Transverse colon (tissue), 4 donors: ENCODE measurements at places on chromosomes 4 and X. TPM values are rescaled to one million over a fixed set of nuclear protein-coding genes. Genes with fewer than 3 reads are reported as not detected.

DNA sequence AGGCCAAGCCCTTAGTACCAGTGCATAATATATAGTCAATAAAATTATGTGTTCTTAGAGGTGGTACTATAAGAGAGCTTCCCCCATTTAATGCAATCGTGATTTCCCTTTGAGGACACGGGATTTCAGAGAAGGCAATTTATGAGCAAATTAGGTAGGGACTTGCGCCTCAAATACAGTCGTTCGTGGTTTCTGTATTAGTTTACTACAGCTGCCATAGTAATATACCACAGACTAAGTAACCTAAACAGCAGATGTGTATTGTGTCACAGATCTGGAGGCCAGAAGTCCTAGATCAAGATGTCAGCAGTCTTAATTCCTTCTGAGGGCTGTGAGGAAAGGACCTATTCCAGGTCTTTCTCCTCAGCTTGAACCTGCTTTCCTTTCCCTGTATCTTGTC, 1.5 kb upstream of the PUDP start:
- H3K27me3 ChIP-seq: no peaks in the 10 kb centered on the region
- no peak overlapping the region for H3K4me3 ChIP-seq
- H3K27ac ChIP-seq: no peak overlapping the region

DNA sequence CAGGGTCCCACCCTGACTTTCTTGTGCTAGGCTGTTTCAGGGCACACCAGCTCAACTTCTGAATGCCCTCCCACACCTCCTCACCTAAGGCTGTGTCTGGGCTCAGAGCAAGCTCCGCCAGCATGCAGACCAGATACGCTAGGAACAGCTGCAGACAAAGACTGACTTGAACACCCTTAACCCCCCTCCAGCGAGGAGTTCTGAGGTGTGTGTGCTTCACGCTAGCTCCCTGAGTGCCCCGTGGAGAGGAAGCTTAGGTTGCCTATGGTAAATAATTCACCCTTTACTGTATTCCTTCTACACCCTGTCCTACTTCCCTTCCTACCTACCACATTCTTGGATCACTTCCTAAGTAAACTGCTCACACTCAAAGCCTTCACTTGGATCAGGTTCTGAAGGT, 115.0 kb downstream of the VCX3B start:
- peak; percentile 12 for DNase-seq
- no peaks in the 10 kb centered on the region for H3K27me3 ChIP-seq
- H3K36me3 ChIP-seq: no peaks in the 10 kb centered on the region
- no peak overlapping the region for H3K4me3 ChIP-seq

DNA sequence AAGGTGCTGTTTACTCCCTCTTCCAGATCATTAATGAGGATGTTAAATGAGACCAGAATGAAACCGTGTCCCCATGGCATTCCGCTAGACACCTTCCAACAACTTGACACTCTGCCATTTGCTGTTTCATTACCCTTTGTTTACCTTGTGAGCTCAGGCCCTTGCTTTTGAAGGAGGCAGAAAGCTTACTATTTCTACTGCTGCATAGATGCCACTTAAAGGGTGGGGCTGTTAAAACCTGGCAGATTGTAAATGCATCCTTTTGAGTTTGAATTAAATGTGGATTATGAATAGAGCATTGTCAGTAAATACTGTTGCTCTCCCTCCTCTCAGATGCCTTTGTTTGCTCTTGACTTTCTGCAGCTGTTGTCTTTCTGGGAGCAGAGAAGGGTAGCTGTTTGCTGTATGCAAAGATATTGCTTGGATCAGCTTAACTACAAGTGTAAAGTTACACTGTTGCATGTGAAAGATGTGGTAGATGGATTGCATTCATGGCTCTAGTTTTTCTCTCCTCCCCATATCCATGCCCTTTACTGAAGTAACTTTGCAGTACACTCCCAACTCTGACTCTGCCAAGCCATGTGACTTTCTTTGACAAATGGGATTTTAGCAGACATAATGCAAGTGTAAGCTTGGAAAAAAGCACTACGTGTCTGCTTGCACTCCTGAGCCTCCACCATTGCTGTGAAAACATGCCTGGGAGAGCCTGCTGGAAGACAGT, 75.0 kb upstream of the DHX15 start:
- no peaks in the 10 kb centered on the region for H3K27me3 ChIP-seq
- no peaks in the 10 kb centered on the region for H3K36me3 ChIP-seq
- H3K4me1 ChIP-seq: peaks cover 48% of the 10 kb centered on the region
- H3K27ac ChIP-seq: peak overlapping the region; percentile 81
- DNase-seq: no peak
- H3K4me3 ChIP-seq: no peak overlapping the region

DNA sequence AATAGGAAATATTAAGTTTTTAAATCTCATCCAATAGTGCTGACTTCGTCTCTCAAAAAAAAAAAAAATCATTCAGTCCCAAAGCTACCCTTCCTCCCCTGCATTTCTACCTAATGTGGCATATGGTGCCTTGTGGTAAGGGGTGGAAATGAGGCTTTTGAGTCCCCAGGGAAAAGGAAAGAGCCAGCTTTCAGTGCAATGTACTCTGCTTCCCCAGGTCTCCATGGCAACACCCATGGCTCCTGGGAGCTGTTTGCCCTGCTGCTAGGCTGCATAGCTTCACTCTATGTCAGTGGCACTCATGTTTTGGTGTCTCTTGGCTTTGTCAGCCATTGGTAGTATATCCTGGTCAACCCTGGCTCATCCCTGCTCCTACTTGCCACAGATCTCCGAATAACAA, 175.9 kb downstream of the SLC39A8 start:
- H3K4me1 ChIP-seq: no peaks in the 10 kb centered on the region
- no peak overlapping the region for H3K4me3 ChIP-seq
- no peaks in the 10 kb centered on the region for H3K36me3 ChIP-seq
- H3K27me3 ChIP-seq: no peaks in the 10 kb centered on the region

The SPANXB1 gene
- total RNA-seq: not detected

The CASP6 gene
- total RNA-seq: 41.8 TPM

DNA sequence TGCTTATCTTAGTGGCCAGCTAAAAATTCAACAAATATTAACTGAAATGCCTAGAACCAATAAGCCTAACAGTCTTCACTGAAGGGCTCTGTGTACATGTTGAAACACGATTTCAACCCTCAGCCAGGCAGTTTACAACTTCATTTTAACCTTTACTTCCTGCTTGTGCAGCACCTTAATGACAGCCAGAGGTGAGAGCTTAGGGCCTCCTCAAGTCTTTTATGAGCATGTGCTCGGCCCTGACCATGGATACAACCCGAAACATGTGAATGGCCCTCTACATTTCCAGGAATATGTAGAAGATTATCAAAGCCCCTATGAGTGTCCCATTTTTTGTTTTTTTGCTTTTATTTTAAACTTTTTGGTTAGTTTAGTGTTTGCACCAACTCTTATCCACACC, 88.3 kb downstream of the MSN start:
- no peaks in the 10 kb centered on the region for H3K4me1 ChIP-seq
- no peaks in the 10 kb centered on the region for H3K36me3 ChIP-seq
- DNase-seq: no peak
- no peak overlapping the region for H3K27ac ChIP-seq

DNA sequence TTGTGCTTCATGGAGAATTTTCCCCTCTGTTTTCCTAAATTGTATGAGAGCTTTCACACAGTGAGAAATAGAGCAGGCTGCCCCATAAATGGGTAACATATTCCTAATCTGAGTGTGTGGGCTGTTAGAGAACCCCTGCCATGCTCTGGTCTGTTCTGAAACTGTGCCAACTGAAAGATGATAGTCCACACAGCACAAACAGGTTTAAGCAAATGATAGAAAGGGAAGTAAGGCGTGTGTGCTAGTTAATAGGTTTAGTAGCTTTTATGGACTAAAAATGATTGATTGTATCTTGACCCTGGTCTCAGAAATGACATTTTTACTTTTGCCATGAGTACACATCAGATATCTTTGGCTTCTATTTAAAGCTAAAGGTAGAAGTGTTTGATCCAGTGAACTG, 106.2 kb downstream of the PRRG1 start:
- no peaks in the 10 kb centered on the region for H3K4me1 ChIP-seq
- no peaks in the 10 kb centered on the region for H3K27me3 ChIP-seq
- peak overlapping the region; percentile 23 for H3K27ac ChIP-seq
- no peak for DNase-seq
- H3K36me3 ChIP-seq: no peaks in the 10 kb centered on the region
- H3K4me3 ChIP-seq: no peak overlapping the region

The AFF2 gene
- total RNA-seq: 0.32 TPM

DNA sequence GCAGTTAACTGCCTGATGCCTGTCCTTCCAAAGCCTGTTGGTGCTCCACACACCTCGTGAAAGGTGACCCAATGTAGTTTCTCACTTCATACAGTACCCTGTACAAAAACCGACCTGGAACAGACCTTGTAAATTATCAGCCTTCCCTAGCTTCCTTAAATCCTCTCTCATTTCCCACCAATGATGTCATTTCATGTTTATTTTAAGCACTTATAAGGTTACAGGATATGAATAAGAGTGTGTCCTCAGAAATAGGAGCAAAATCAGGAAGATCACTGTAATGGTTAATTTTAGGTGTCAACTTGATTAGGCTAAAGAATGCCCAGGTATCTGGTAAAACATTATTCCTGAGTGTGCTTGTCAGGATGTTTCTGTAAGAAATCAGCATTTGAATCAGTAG, 44.7 kb downstream of the TMEM150C start:
- H3K27me3 ChIP-seq: no peaks in the 10 kb centered on the region
- no peaks in the 10 kb centered on the region for H3K4me1 ChIP-seq
- H3K36me3 ChIP-seq: no peaks in the 10 kb centered on the region
- H3K4me3 ChIP-seq: no peak overlapping the region

The MAPK10 gene
- total RNA-seq: 50.0 TPM

- no peaks in the 10 kb centered on the region for H3K36me3 ChIP-seq
- H3K4me1 ChIP-seq: no peaks in the 10 kb centered on the region
- H3K4me3 ChIP-seq: no peak overlapping the region
- H3K27me3 ChIP-seq: no peaks in the 10 kb centered on the region
- no peak overlapping the region for H3K27ac ChIP-seq
Observed at GRCh38 chr4:45082101-45082500, 355.7 kb upstream of the GNPDA2 start.

DNA sequence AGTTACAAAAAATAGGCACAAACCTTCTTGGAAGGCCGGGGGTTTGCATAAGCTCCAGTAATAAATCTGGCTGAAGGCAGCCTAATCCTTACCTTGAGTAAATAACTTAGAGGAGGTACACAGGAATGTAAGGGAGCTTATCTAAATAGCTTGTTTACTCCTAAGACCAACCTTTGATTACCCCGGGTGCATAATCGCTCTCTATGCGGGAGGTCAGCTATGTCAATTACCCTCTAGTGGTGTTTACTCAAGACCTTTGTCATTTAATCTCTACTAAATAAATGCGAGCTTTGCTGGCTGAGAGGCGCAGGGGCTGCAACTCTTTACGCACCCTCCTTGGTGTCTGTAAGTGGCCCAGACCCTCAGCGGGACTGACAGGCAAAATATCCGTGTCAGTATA, 50.2 kb upstream of the MAP9 start:
- H3K27me3 ChIP-seq: no peaks in the 10 kb centered on the region
- H3K36me3 ChIP-seq: no peaks in the 10 kb centered on the region
- no peak for DNase-seq
- no peaks in the 10 kb centered on the region for H3K4me1 ChIP-seq
- H3K27ac ChIP-seq: no peak overlapping the region
- no peak overlapping the region for H3K4me3 ChIP-seq

GRCh38 chr4:128353791-128354190, 66.2 kb upstream of the PGRMC2 start:
- H3K4me1 ChIP-seq: peaks cover 31% of the 10 kb centered on the region
- DNase-seq: no peak
- no peak overlapping the region for H3K27ac ChIP-seq
- no peak overlapping the region for H3K4me3 ChIP-seq
- no peaks in the 10 kb centered on the region for H3K36me3 ChIP-seq

DNA sequence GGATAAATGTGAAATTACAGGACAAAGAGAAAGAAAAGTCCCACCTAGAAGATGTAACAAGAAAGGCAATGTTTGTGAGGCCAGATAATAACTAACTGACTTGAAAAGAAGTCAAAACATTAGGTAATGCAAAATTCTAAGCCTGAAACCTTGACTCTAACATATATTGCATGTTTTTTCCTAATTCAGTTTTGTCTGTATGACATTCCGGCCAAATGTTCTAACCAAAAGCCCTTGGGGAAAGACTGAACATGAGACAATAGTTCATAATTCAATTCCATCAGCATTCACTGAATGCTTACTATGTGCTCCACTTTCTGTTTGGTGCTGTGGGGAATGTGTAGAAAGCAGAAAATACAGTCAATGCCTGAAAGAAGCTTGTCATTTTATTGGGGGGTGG, 84.8 kb upstream of the PLAC1 start:
- H3K36me3 ChIP-seq: no peaks in the 10 kb centered on the region
- H3K4me3 ChIP-seq: no peak overlapping the region
- no peak overlapping the region for H3K27ac ChIP-seq
- DNase-seq: no peak

DNA sequence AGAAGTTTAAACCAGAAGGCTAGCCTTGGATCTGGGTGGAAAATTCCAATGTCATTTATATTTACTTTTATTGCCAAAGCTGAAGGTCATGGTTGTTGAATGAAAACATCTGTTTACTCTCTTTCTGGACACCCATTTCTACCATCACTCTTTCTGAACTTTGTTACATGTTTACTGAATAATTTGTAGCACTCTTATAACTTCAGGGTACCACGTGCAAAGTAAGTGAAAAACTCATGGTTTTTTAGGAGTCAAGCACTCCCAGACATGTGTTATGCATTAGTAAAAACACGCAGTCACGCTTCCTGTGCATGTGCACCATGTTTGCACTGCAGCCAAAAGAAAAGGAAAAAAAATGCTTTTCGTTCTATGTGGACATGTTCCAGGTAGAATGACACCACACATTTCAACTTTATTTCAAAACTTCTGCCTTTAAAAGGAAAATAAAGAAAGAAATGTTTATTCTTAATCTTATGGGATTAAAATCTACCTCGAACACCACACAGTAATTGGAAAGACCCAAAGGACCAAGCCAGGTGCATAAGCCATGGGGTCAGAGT, 31.4 kb upstream of the ADH1C start:
- no peak overlapping the region for H3K4me3 ChIP-seq
- H3K4me1 ChIP-seq: peaks cover 11% of the 10 kb centered on the region
- H3K36me3 ChIP-seq: no peaks in the 10 kb centered on the region

DNA sequence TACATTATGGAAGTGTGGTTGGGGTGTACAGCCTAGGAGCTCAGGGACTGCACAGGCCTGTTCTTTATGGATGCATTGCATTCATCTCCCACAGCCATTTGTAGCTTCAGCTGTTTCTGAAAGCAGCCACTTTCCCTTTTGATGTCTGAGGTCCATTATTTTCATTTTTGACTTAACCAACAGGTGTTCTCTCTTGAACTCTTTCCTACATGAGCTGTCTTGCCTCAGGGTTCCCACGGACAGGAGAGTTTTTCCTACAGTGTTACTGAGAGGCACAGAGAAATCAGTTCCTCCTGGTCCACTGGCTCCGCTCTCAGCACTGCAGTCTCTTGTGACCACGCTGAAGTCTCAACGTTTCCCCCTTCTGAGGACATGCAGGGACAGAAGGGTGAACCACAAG, 87.2 kb downstream of the RASL11B start:
- H3K4me1 ChIP-seq: no peaks in the 10 kb centered on the region
- H3K36me3 ChIP-seq: no peaks in the 10 kb centered on the region
- H3K27ac ChIP-seq: no peak overlapping the region
- H3K27me3 ChIP-seq: no peaks in the 10 kb centered on the region
- DNase-seq: no peak

GRCh38 chrX:151552743-151553142, 10.7 kb upstream of the PASD1 start:
- no peaks in the 10 kb centered on the region for H3K27me3 ChIP-seq
- DNase-seq: no peak
- H3K4me1 ChIP-seq: no peaks in the 10 kb centered on the region
- no peaks in the 10 kb centered on the region for H3K36me3 ChIP-seq
